IMR-90 (cell line): ENCODE measurements at places on chromosomes 1 and 21.

GRCh38 chr1:38559446-38560165 is 300.0 kb downstream of the RRAGC start:
- no peak overlapping the region for H3K27ac ChIP-seq
- no peak overlapping the region for H3K4me3 ChIP-seq
- no peak for DNase-seq
- H3K4me1 ChIP-seq: no peaks in the 10 kb centered on the region
- H3K27me3 ChIP-seq: peaks cover 9% of the 10 kb centered on the region

- H3K27me3 ChIP-seq: peaks cover 2% of the 10 kb centered on the region; the same call in 1 of the 2 replicates
- no peak for DNase-seq
- H3K27ac ChIP-seq: no peak overlapping the region
These were observed 56.3 kb downstream of the CHD5 start for GRCh38 chr1:6123816-6124215.

DNA sequence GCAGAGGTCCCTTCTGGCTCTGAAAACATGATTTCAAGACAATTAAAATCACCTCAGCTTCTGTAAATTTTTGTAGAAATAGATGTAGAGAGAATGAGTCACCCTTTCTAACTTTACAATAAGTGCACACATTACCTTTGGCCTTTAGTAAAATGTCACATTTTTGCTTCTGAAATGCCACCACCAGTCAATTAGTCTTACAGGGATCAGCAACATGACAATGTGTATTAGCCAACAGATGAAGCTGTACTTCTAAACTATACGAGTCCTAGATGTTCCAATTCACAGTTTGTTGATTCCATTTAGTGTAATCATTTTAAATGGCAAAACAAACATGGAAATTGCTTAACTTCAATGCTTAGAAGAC is 23.1 kb downstream of the C21orf91 start:
- no peak overlapping the region for H3K27ac ChIP-seq
- peaks cover 5% of the 10 kb centered on the region for H3K4me1 ChIP-seq

- H3K27me3 ChIP-seq: no peaks in the 10 kb centered on the region; the same call in 1 of the 2 replicates
- no peaks in the 10 kb centered on the region for H3K4me1 ChIP-seq
- H3K36me3 ChIP-seq: no peaks in the 10 kb centered on the region
- no peak overlapping the region for H3K4me3 ChIP-seq
These were observed 48.5 kb downstream of the GNG4 start for GRCh38 chr1:235601104-235601503.

DNA sequence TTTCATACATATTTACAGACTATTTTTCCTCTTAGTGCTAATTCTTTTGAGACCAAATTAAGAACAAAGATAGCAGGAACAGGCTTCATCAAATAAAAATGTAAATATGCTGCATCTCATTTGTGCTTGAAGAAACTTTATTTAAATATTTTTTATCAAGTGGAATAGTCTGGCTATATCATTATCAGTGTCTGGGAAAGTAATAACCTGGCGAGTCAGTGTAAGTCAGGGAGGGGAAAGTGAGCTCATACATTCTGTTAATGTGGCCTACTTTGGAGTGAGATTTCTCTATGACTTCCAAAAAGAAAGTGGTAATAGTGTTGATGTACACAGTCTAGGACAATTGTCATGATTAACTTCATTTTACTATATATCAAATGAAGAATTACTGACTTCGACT is 1045.1 kb downstream of the ADGRL2 start:
- H3K27ac ChIP-seq: no peak overlapping the region
- DNase-seq: no peak
- no peaks in the 10 kb centered on the region for H3K27me3 ChIP-seq
- H3K4me3 ChIP-seq: no peak overlapping the region
- H3K4me1 ChIP-seq: no peaks in the 10 kb centered on the region
- no peaks in the 10 kb centered on the region for H3K36me3 ChIP-seq

DNA sequence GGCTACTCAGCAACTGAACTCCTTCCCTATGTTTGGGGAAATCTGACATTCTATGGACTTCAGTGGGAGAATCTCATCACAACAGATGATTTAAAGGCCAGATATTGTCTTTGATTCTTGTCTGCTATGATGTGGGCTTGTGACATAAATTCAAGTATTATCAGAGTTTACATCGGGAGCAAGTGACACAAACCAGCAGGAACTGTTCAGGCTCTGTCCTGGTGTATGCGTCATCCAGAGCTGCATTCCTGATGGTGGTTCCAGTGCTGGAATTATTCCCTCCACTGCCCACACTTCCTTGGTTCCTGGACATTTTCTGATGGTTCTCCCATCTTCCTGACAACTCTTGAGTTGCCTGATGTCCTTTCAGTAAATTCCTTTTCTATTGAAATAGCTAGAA is 10.8 kb upstream of the LSM10 start:
- H3K4me1 ChIP-seq: peaks cover 2% of the 10 kb centered on the region; the same call in 1 of the 2 replicates
- H3K27me3 ChIP-seq: no peaks in the 10 kb centered on the region
- no peak overlapping the region for H3K27ac ChIP-seq
- no peaks in the 10 kb centered on the region for H3K36me3 ChIP-seq

GRCh38 chr21:26709090-26709489 is 136.0 kb upstream of the CYYR1 start:
- no peak overlapping the region for H3K27ac ChIP-seq
- H3K4me3 ChIP-seq: no peak overlapping the region
- H3K36me3 ChIP-seq: no peaks in the 10 kb centered on the region
- peak; percentile 6 for DNase-seq
- H3K27me3 ChIP-seq: no peaks in the 10 kb centered on the region

- H3K36me3 ChIP-seq: no peaks in the 10 kb centered on the region
- no peak for DNase-seq
- peak overlapping the region; percentile 37 for H3K27ac ChIP-seq
- peaks cover 24% of the 10 kb centered on the region for H3K4me1 ChIP-seq
These were observed 17.2 kb downstream of the HIVEP3 start for GRCh38 chr1:41901551-41901950.

DNA sequence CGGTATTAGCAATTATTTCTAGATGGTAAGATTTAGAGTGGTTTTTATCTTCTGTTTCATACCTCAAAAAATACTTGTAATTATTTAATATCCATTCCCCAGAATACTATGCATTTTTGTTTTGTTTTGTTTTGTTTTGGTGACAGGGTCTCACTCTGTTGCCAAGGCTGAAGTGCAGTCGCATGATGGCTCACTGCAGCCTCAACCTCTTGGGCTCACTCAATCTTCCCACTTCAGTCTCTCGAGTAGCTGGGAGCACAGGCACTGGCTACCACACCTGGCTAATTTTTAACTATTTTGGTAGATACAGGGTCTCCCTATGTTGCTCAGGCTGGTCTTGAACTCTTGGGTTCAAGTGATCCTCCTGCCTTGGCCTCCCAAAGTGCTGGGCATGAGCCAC is 252.7 kb downstream of the AKT3 start:
- no peak overlapping the region for H3K4me3 ChIP-seq
- peaks cover 4% of the 10 kb centered on the region for H3K36me3 ChIP-seq
- H3K27ac ChIP-seq: peak overlapping the region; percentile 42; the same call in 1 of the 2 replicates
- H3K4me1 ChIP-seq: peaks cover 4% of the 10 kb centered on the region
- peak; percentile 3 for DNase-seq
- no peaks in the 10 kb centered on the region for H3K27me3 ChIP-seq

GRCh38 chr1:87091425-87091824 is 177.0 kb downstream of the HS2ST1 start:
- no peak overlapping the region for H3K27ac ChIP-seq
- DNase-seq: no peak
- no peaks in the 10 kb centered on the region for H3K36me3 ChIP-seq
- H3K4me3 ChIP-seq: no peak overlapping the region
- H3K27me3 ChIP-seq: no peaks in the 10 kb centered on the region
- H3K4me1 ChIP-seq: no peaks in the 10 kb centered on the region

DNA sequence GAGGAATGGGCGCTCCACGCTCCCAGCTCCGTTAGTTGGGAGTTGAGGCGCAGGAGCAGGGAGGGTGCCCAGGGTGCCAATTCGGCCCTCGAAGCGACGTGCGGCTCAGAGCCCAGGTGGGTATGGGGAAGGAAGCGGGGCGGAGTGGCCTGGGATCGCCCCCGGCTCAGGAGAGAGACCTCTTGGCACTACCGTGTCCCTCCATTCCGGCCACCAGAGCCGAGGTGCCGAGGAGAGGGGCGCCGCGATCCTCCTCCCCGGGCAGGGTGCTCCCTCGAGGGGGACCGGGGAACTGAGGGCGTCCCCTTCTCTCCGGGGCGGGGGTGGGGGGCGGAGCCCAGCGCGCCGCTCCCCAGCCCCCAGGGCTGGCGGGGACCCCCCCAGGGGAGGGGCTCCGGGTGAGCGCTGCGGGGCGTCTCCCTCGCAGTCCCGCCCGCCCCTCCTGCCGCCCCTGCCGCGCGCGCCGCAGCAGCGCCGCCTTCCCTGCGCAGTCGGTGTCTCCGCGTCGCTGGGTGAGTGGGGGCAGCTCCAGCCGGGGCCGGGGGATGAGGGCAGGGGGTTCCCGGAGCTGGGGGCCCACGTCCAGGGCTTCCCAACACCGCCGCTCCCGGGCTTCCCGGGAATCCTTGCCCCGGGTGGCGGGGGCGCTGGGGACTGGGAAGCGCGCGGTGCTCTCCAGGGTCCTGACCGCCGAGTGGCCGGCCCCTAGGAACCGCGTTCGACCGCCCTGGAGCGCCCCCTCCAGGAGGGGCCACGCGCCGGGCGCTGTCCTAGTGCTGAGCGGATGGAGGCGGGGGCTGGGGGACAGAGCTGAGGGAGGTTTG is at the start of gene HPCA:
HPCA (plus strand) TSS at position 488 of the 824 bp plus-strand sequence. CDS start 2,408 bp downstream, outside the sequence.
- peaks cover 65% of the 10 kb centered on the region for H3K27me3 ChIP-seq
- no peaks in the 10 kb centered on the region for H3K4me1 ChIP-seq
- peak; percentile 48 for DNase-seq
- H3K27ac ChIP-seq: no peak within 1 kb of the TSS
- no peak within 1 kb of the TSS for H3K4me3 ChIP-seq

- H3K27me3 ChIP-seq: no peaks in the 10 kb centered on the region
- no peaks in the 10 kb centered on the region for H3K36me3 ChIP-seq
- no peak overlapping the region for H3K4me3 ChIP-seq
- no peak overlapping the region for H3K27ac ChIP-seq
- peaks cover 4% of the 10 kb centered on the region; the same call in 1 of the 2 replicates for H3K4me1 ChIP-seq
- no peak for DNase-seq
These were observed 133.1 kb upstream of the KIAA1614 start for GRCh38 chr1:180779584-180779983.

DNA sequence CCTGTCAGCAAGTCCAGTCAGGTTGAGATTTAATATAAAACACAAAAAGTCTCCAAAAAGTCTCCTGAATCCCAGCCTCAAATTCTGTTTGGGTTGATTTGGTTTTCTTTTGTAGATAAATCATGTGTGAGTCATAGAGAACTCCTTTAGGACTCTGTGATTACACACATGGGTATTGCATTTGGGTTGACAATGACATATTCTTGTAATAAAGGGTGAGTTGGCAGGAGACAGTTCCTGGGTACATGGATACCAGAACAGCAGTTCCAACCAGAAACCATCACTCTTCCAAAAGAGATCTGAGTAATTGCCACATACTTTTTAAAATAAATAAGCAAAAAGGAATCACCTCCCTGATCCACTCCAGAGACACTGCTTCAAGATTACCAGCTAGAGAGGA is 8.9 kb downstream of the CR2 start:
- no peak for DNase-seq
- H3K4me3 ChIP-seq: no peak overlapping the region
- no peaks in the 10 kb centered on the region for H3K27me3 ChIP-seq
- no peaks in the 10 kb centered on the region for H3K4me1 ChIP-seq
- no peaks in the 10 kb centered on the region for H3K36me3 ChIP-seq

DNA sequence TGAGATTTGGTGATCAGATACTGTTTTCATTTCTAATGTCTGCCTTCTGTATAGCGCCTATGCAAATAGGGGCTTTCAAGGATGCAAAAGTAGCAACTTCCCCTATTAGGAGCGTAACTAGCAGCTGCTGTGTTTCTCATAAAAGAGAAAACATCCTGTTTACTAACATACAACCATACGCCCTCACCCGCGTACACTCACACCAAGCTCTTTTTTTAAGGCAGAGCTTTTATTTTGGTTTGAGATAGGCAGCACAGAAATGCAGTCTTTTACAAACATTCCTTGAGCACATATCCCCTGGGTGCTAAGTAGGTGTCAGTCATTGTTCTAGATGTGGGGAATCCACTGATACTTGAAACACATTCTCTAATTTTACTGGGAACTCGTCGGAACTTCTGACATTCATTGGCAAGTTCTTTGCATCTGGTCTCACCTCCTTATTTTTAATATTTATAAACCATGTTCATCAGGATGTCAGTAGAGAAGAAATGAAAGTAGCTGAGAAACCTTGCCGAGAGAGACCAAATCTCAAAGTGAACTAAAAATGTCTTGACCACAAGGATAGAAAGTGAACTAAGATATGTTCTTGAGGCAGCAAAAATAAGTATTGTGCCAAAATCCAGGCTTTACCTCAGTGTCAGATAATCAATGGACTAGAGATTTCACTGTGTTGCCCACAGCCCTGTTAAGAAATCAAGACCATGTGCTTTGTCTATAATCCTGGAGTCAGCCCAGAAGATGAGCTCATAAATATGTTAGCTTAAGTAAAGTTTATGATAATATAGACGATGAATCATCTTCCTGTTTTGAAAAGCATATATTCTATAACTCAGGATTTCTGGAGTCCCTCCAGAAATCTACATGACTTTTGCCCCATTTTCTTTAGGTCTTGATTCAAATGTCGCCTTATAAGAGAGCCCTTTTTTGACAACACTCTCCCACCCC is 350.9 kb downstream of the ST6GALNAC3 start:
- H3K4me3 ChIP-seq: no peak overlapping the region
- H3K36me3 ChIP-seq: no peaks in the 10 kb centered on the region
- no peaks in the 10 kb centered on the region for H3K27me3 ChIP-seq
- H3K27ac ChIP-seq: peak overlapping the region; percentile 67; the same call in 1 of the 2 replicates
- peak; percentile 88 for DNase-seq

GRCh38 chr21:42313501-42313969 is 1.7 kb downstream of the TFF3 start:
- H3K36me3 ChIP-seq: no peaks in the 10 kb centered on the region
- H3K4me3 ChIP-seq: no peak overlapping the region
- peaks cover 61% of the 10 kb centered on the region; the same call in 1 of the 2 replicates for H3K27me3 ChIP-seq
- no peak for DNase-seq

GRCh38 chr1:225926551-225927113 is 2.6 kb upstream of the PYCR2 start:
- peak; percentile 44 for DNase-seq
- no peak overlapping the region for H3K4me3 ChIP-seq
- H3K27me3 ChIP-seq: no peaks in the 10 kb centered on the region
- H3K27ac ChIP-seq: no peak overlapping the region
- peaks cover 9% of the 10 kb centered on the region for H3K36me3 ChIP-seq
- H3K4me1 ChIP-seq: no peaks in the 10 kb centered on the region
